Right kidney (tissue), 9 donors: ENCODE measurements at places on chromosomes 3 and 15.

DNA sequence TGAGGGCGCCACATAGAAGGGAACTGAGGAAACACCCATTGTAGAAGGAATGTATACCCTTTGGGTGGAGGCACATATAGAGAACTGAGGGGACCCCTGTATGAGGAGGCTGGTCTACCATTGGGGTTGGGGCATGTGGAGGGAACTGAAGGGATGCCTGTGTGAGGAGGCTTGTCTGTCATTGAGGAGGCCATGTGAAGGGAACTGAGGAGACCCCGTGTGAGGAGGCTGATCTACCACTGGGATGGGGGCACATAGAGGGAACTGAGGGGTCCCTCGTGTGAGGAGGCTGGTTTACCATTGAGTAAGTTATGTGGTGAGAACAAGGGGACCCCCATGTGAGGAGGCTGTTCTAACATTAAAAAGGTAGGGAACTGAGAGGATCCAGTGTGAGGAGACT is 156.1 kb downstream of the FBLN2 start:
- DNase-seq = no peak

DNA sequence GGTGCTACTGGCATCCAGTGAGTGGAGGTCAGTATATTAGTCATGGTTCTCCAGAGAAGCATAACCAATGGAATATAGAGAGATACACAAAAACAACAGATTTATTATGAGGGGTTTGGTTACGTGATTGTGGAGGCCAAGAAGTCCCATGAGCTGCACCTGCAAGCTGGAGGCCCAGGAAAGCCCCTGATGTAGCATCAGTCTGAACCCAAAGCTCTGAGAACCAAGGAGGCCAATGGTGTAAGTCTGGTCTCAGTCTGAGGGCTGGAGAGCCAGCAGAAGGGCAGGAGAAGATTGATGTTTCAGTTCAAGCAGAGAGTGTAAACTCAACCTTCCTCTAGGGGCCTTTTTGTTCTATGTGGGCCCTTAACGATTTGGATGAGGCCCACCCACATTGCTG is 144.1 kb downstream of the KLF13 start:
- DNase-seq = no peak

- no peak for DNase-seq
Observed at GRCh38 chr3:123499322-123499721, 50.4 kb upstream of the ADCY5 start.

DNA sequence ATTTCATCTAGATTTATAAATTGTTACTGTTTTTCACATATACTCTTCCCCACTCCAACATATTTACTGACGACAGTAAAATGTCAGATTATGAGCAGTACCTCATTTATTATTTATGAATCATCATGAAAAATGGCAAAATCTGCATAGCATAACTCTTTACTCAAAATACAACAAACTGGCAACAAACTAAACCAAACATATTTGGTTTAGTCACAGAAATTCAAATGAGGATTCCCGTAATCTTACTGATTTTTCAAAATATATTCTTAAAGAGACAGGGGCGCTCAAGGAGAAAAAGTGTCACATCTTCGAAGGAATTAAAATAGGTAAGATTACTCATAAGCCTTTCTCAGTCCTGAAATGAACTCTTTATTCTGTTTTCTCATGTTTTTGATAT is 3.0 kb upstream of the GPR87 start:
- no peak for DNase-seq

GRCh38 chr3:1979961-1980615 is 118.6 kb upstream of the CNTN4 start:
- DNase-seq = no peak
